Activated CD8-positive, alpha-beta T cell treated with anti-CD3 and anti-CD28 coated beads for 36 hours (primary cell): ENCODE measurements at places on chromosomes 2 and 18. TPM values are rescaled to one million over a fixed set of nuclear protein-coding genes. Genes with fewer than 3 reads are reported as not detected.

Gene EPHA4
- 1.8 TPM for total RNA-seq

DNA sequence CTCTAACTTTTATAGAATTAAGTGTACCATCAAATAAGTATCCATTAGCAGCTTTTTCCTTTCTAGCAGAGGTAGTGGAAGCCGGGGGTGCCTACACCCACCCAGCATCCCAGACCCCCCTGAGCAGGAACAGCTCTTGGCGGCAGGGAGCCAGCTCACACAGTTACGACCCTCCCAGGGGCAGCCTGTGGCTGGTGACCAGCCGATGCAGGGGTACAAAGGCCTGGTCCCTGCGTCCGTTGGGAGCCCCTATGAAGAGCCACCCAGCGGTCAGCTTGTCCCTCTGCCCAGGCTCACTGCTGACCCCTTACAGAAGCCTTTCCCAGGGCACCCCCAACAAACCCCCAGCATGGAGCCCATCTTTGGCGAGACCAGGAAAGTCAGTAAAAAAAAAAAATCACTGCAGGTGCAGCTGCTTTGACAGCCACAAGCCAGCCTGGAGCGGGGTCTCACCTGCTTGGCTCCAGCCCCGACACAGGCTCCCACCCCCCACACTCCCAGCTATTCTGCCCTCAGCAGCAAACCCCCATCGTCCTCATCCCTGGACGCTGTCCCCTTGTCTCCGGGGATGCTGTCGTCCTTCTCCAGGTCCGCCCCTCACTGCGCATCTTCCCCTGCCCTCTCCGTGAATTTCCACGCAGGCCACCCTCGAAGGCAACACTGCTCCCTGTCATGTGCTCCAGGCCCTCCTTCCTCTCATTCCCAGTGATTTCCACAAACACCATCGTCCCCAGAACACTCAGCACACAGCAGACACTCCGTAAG is 43.1 kb downstream of the GPC1 start:
- no peaks in the 10 kb centered on the region for H3K27me3 ChIP-seq
- H3K27ac ChIP-seq, result no peak overlapping the region
- no peaks in the 10 kb centered on the region for H3K4me1 ChIP-seq
- peaks cover 17% of the 10 kb centered on the region for H3K36me3 ChIP-seq
- no peak overlapping the region for H3K4me3 ChIP-seq

GRCh38 chr2:231722721-231723307 is 14.5 kb downstream of the PTMA start:
- no peaks in the 10 kb centered on the region for H3K4me1 ChIP-seq
- no peaks in the 10 kb centered on the region for H3K36me3 ChIP-seq
- no peaks in the 10 kb centered on the region for H3K27me3 ChIP-seq
- no peak for DNase-seq

Gene ANKRD53
- not detected for total RNA-seq

Gene SLC19A3
- not detected for total RNA-seq

GRCh38 chr2:29951576-29951975 is 30.2 kb upstream of the ALK start:
- no peaks in the 10 kb centered on the region for H3K36me3 ChIP-seq
- no peak overlapping the region for H3K27ac ChIP-seq
- peaks cover 14% of the 10 kb centered on the region for H3K27me3 ChIP-seq
- no peak overlapping the region for H3K4me3 ChIP-seq

- no peak overlapping the region for H3K4me3 ChIP-seq
- no peak for DNase-seq
- no peaks in the 10 kb centered on the region for H3K36me3 ChIP-seq
- peaks cover 5% of the 10 kb centered on the region for H3K27me3 ChIP-seq
- H3K4me1 ChIP-seq, result no peaks in the 10 kb centered on the region
- H3K27ac ChIP-seq, result no peak overlapping the region
Measured at GRCh38 chr2:120425014-120425413, 79.1 kb downstream of the INHBB start.

- H3K27ac ChIP-seq, result no peak overlapping the region
- peaks cover 9% of the 10 kb centered on the region for H3K27me3 ChIP-seq
- no peak for DNase-seq
Measured at GRCh38 chr2:126788652-126789051, 110.0 kb upstream of the TEX51 start.

DNA sequence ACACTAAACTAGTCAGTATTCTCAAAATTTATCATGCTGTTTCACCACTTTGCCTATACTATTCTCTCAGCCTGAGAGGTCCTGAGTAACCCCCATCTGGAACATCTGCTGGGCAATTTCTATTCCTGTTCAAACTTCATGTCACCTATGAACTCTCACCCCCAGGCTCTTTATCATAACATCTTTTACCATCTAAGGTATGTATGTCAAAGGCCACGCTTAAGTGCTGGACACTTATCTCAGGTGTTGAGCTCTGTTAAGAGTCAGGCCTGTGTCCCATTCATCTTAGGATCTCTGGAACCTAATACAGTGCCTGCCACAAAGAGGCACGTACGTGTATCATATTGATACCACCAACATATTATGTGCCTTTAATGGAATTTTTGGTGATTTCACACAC is 4.9 kb downstream of the AAK1 start:
- peak overlapping the region; percentile 85 for H3K4me3 ChIP-seq
- DNase-seq, result no peak
- no peaks in the 10 kb centered on the region for H3K27me3 ChIP-seq

Gene ARMC9
- total RNA-seq, result 2.2 TPM

Gene PARD3B
- total RNA-seq, result 0.88 TPM

- H3K4me3 ChIP-seq, result no peak overlapping the region
- H3K27ac ChIP-seq, result no peak overlapping the region
- no peaks in the 10 kb centered on the region for H3K4me1 ChIP-seq
- H3K27me3 ChIP-seq, result peaks cover 5% of the 10 kb centered on the region
- DNase-seq, result no peak
- H3K36me3 ChIP-seq, result no peaks in the 10 kb centered on the region
Measured at GRCh38 chr18:25650201-25650941, 298.4 kb upstream of the ZNF521 start.

Gene C2orf78
- total RNA-seq, result not detected

Gene GALNT14
- 1.9 TPM for total RNA-seq

DNA sequence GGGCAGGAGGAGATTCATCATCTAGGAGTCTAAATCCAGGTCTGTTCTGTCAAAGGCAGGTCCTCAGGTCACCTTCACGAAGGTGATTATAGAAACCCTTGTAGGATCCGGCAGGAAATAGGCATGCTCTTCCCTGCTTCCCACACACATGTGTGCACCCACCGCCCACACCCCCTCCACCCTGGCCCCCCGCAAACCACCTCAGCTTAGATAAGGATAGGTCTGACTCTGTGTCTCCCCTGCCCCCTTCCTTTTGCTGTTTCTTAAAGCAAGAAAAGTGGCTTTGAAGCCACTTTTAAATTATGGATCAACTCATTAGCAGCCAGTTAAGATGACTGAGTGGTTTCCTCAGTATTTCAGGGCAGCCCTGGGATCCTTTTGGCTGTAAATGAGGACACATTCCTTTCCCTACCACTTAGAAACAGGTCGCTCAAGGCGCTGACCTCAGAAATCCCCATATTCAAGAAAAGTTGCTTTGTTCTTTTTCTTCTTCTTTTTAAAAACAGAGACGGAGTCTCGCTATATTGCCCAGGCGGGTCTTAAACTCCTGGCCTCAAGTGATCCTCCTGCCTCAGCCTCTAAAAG is 14.5 kb upstream of the CIB4 start:
- DNase-seq, result no peak
- H3K4me1 ChIP-seq, result no peaks in the 10 kb centered on the region
- no peaks in the 10 kb centered on the region for H3K36me3 ChIP-seq
- no peak overlapping the region for H3K27ac ChIP-seq

- H3K27ac ChIP-seq, result no peak overlapping the region
- no peaks in the 10 kb centered on the region for H3K36me3 ChIP-seq
- H3K27me3 ChIP-seq, result no peaks in the 10 kb centered on the region
Measured at GRCh38 chr18:46445522-46446313, 211.3 kb downstream of the LOXHD1 start.

DNA sequence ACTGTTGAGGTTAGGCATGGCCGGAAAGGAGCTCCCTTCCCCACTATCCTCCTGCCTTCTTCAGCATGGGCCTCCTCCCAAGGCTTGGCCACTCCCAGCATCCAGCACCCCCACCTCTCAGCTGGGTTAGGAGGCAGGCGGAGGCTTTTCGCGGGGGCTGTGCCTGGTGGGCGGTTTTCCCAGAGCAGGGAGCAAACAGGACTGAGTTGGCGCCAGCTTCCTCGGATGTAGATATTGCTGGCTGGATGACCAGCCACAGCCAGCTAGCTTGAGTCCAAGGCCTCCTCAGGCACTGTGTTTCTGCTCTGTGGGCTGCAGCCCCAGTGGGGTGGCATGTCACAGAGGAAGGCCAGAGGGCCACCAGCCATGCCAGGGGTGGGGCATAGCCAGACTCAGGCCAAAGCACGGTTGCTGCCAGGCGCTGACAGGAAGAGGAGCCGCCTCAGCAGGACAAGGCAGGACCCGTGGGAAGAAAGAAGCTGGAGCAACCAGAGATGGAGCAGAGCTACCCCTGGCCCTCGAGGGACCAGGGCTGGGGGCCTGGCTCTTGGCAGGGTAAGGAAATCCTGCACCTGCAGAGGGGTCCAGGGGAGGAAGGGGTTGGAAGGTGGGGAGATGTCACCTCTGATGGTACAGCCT is at the start of gene TCF23:
Gene TCF23, plus strand, starts transcription at position 204 of the 639 bp plus-strand sequence. Its CDS starts 130 bp downstream, at position 334.
- no peaks in the 10 kb centered on the region for H3K36me3 ChIP-seq
- H3K4me1 ChIP-seq, result no peaks in the 10 kb centered on the region
- no peaks in the 10 kb centered on the region for H3K27me3 ChIP-seq
- no peak within 1 kb of the TSS for H3K4me3 ChIP-seq
- no peak within 1 kb of the TSS for H3K27ac ChIP-seq

DNA sequence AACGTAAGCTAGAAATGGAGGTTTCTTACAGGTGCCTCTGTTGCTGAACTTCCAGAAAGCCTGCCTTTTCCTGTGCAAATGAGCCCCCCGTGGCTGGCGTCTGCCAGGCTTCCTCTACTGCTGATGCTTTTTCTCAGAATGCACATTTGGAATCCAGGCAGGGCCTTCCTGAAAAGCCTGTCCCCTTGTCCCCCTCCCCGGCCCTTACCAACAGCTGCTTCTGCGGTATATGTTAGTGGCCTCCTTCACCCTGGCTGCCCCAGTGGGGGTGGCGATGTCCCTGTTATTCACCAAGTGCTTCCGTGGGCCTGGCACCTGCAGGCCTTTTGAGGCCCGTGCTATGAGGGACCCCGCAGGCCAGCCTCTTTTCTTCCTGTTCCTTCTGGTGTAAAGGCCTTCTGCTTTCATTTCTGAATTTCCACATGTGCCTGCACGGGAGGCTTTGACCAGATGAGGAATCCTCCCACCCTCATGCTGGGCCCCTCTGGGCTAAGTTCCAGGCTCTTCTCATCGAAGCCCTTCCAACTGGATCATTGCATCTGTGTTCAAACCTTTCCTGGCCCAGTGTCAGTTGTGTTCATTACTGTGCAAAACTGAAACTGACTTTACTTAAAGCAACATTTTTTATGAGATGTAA is 10.4 kb downstream of the CNDP2 start:
- peaks cover 6% of the 10 kb centered on the region for H3K4me1 ChIP-seq
- no peak overlapping the region for H3K27ac ChIP-seq
- no peak for DNase-seq
- peaks cover 63% of the 10 kb centered on the region for H3K36me3 ChIP-seq
- H3K27me3 ChIP-seq, result no peaks in the 10 kb centered on the region

DNA sequence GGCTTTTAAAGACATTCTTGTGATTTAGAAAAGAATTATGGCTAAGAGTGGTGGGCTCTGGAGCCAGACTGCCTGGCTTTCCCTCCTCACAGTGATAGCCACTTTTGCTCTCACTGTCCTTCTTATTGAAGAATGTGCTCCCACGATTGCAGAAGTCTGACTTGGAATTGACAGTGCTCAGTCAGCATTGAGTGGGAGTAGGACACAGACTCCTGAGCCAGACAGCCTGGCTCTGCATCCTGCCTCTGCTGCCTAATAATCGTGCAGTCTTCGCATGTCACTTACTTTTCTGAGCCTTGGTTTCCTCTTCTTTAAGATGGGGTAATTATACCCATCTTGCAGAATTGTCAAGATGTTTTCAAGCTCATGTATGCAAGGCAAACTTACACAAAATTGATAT is 23.3 kb downstream of the SPATS2L start:
- H3K27me3 ChIP-seq, result peaks cover 5% of the 10 kb centered on the region
- no peaks in the 10 kb centered on the region for H3K36me3 ChIP-seq
- DNase-seq, result no peak
- H3K4me3 ChIP-seq, result no peak overlapping the region

DNA sequence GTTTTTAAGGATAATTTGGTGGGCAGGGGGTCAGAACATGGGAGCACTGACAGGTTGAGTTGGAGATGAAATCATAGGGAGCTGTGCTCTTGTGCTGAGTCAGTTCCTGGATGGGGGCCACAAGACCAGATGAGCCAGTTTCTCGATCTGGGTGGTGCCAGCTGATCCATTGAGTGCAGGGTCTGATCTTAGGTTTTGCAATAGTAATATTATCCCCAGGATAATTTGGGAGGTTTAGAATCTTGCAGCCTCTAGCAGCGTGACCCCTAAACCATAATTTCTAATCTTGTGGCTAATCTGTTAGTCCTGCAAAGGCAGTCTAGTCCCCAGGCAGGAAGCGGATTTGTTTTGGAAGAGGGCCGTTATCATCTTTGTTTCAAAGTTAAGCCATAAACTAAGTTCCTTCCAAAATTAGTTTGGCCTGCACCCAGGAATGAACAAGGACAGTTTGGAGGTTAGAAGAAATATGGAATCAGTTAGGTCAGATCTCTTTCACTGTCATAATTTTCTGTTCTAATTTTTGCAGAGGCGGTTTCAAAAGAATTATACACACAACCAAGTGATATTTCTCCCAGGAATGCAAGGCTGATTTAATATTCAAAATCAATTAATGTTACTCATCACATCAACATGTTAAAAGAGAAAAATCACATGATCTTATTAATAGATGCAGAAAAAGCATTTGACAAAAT is 23.0 kb downstream of the DBI start:
- peaks cover 3% of the 10 kb centered on the region for H3K27me3 ChIP-seq
- no peaks in the 10 kb centered on the region for H3K36me3 ChIP-seq

DNA sequence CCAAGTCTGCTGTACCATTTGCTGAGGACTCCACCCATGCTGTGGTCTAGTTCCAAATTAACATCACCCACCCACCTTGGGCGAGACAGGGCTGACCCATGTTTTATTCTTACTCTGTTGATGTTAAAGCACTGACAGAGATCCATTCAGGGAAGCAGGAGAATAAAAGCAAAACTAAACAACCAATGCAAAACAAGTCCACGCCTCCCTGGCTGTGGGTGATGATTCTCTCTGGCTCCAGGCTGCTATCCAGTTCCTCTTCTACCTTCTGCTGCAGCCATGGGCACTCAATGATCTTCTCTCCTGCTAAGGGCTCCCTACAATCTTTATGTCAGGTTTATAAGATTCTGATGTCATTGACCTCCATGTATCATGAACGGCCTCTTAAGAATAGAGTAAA is 786.6 kb upstream of the ID2 start:
- peaks cover 11% of the 10 kb centered on the region for H3K4me1 ChIP-seq
- no peak overlapping the region for H3K4me3 ChIP-seq
- no peaks in the 10 kb centered on the region for H3K36me3 ChIP-seq
- DNase-seq, result no peak

Gene THSD7B
- total RNA-seq, result not detected

DNA sequence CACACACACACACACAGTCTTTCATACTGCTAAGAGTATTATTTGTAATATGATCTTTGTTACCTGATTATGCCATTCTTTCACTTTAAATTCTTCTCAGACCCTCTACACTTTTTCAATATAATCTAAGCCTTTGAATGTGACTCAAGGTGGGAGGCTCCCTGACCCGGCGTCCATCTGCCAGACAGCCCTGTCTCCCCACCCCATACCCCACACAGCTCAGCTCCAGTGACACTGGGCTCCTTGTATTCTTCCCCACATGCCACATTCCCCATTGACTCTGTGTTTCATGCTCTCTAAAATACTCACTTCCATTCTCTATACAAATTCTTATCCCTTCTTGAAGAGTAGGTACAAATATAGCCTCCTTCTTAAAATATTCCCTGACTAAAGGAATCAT is 442.2 kb downstream of the TGIF1 start:
- no peaks in the 10 kb centered on the region for H3K4me1 ChIP-seq
- DNase-seq, result no peak
- H3K4me3 ChIP-seq, result no peak overlapping the region
- no peaks in the 10 kb centered on the region for H3K36me3 ChIP-seq

Gene NYAP2
- total RNA-seq, result not detected
